ENCODE measurements at places on chromosomes 12 and 14. TPM values are rescaled to one million over a fixed set of nuclear protein-coding genes. Genes with fewer than 3 reads are reported as not detected.

Gene SYNE3
- 3.1 TPM for total RNA-seq

Gene ITGA7
- total RNA-seq: 2.0 TPM

Gene SLC6A12
- 2.1 TPM for total RNA-seq

Gene PLXNC1
- 0.55 TPM for total RNA-seq

Gene AQP6
- total RNA-seq: not detected

Gene COCH
- total RNA-seq: 18.8 TPM
